A673 (cell line): ENCODE measurements at places on chromosomes 16 and 17.

DNA sequence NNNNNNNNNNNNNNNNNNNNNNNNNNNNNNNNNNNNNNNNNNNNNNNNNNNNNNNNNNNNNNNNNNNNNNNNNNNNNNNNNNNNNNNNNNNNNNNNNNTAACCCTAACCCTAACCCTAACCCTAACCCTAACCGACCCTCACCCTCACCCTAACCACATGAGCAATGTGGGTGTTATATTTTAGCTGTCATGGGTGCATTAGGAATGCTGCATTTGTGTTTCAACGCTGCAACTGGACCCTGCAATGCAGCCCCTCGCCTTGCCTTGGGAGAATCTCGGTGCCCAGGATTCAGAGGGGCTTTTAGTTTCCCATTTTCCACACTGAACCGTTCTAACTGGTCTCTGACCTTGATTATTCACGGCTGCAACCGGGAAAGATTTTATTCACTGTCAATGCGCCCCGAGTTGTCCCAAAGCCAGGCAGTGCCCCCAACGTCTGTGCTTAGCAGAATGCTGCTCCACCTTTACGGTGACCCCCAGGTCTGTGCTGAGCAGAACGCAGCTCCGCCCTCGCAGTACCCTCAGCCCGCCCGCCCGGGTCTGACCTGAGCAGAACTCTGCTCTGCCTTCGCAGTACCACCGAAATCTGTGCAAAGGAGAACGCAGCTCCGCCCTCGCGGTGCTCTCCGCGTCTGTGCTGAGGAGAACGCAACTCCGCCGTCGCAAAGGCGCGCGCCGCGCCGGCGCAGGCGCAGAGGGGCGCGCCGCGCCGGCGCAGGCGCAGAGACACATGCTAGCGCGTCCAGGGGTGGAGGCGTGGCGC lies 43.3 kb downstream of the POLR3K start:
- peak; percentile 45 for DNase-seq

DNA sequence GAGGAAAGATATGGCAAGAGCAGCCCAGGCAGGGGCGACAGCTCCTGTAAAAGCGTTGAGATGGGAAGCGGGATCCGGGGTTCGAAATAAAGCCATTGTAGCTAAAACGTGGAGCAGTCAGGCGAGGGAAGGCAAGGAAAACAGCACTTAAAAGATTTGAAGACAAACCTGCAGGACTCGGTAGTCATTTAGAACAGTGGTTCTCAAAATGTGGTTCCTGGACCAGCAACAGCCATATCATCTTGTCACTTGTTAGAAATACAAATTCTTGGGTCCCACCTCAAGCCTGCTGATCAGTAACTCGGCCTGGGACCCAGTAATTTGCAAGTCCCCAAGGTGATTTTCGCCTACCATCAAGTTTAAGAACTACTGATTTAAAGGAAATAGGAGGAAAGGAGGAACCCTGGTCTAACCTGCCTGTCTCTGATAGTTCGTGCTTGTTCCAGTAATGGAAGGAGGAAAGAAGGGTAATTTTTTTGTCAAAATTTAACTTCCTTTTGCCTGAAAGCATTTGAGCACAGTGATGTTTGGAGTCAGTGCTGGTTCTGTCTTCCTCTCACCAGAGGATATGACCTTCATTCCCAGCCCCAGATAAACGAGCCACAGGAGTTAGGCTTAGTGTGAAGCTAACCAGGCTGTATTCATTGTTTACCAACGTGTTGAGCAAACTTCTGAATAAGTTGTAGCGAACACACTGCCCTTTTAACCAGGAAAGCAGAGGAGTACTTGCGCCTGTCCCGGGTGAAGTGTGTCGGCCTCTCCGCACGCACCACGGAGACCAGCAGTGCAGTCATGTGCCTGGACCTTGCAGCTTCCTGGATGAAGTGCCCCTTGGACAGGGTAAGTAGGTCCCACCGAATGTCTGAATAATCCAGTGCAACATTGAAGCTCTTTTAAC lies 1.1 kb downstream of the ORC6 start:
- no peak for DNase-seq

DNA sequence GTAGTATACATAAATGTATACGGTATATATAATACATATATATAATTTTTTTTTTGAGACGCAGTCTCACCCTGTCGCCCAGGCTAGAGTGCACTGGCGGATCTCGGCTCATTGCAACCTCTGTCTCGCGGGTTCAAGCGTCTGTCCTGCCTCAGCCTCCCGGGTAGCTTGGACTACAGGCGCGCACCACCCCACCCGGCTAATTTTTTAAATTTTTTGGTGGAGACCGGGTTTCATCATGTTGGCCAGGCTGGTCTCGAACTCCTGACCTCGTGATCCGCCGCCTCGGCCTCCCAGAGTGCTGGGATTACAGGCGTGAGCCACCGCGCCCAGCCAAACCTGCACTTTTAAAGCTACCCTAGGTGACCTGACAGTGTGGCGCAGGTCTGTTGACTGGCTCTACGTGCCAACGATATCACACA lies 745 bp downstream of the PAM16 start:
- DNase-seq = no peak

- DNase-seq = peak; percentile 52
Measured at GRCh38 chr17:42387661-42388380, 421 bp downstream of the STAT3 start.

GRCh38 chr17:41537614-41537954 lies 9.5 kb upstream of the KRT19 start:
- DNase-seq = no peak

DNA sequence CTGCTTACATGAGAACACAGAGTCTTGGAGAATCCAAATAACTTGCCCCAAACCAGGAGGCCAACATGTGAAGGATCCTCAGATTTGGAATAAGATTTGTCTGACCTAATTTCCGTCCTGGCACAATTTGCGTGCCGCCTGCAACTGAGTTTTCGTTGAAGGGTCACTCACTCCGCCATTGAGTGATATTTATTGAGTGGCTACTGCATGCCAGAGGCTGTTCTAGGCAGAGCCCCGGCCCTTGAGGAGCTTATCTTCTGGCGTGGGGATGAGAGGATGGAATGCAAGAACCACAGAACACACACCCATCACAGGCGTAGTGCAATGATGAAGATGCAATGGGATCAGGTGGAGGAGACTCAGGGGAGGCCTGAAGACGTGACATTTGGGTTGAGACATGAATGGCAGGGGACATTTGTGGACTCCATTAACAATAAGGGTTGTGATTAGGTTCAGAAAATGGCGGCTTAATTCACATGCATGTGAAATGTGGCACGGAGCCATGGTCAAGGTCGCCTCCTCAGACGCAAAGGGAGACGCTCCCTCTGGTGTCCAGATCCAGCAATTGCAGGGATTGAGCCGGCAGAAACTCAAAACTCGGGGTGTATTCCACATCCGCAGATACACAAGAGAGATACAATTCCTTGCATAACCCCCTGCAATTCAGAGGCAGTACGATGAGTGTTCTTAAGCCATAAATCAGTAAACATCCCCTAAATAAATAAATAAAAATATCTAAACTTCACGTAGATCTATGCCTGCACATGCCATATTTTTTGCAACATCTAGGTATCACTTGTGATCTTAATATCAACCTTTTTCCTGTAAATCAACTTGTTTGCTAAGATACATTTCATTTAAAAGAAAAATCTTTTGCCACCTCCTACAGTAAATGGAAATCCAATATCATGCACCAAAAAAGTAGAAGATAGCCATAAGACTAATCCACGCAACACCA lies 57.9 kb upstream of the CACNG4 start:
- DNase-seq = peak; percentile 91

DNA sequence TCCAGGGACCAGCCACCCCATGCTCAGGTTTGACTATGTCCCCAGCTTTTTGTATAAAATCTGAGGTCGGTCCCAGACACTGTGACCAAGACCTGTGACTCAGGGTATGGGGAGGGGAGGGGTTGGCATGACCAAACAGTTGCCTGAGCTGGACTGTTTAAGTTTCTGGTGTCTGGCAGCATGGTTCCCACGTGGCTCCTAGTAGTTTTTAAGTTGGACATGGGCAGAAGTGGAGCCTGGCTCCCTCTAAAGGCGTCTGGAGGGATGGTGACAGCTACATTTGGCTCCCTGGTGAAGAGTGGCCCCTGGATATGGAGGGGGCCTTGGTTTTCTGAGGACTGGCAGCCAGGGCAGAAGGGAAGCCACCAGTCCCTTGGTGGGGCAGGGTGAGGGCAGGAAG lies 7.9 kb downstream of the SMCR8 start:
- DNase-seq = no peak

DNA sequence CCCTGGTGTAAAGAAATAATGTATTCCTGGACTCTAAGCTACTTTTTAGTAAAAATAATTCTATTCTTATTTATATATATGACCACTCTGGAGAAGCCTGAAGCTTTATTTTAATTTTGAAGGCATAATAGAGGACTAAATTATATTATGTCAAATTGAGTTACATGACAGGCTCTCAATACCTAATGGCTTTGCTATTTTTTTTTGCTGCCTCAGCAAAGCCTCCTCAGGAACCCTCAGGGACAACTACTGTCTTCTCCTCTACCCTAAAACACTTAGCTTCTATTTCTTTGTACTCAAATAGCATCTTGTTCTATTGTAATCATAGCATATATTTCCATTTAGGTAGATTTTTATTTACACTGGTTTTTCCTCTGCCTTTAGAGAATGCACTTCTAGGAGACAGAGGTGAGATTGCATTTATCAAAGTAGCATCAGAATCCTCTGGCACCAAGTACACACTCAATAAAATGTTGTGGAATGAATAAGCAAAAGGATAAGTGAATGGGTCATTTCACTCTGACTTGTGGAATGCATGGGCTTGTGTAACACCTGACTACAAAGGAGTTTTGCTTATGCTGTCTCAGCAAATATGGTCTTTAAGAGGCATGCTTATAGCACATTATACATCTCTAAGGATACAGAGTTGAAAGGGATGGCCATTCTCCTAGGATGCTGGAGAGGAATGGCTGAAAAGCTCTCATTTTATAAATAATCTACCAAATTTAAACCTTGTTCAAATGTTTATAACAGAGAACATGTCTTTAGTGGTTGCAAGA lies 605.2 kb downstream of the KCNJ2 start:
- no peak for DNase-seq

DNA sequence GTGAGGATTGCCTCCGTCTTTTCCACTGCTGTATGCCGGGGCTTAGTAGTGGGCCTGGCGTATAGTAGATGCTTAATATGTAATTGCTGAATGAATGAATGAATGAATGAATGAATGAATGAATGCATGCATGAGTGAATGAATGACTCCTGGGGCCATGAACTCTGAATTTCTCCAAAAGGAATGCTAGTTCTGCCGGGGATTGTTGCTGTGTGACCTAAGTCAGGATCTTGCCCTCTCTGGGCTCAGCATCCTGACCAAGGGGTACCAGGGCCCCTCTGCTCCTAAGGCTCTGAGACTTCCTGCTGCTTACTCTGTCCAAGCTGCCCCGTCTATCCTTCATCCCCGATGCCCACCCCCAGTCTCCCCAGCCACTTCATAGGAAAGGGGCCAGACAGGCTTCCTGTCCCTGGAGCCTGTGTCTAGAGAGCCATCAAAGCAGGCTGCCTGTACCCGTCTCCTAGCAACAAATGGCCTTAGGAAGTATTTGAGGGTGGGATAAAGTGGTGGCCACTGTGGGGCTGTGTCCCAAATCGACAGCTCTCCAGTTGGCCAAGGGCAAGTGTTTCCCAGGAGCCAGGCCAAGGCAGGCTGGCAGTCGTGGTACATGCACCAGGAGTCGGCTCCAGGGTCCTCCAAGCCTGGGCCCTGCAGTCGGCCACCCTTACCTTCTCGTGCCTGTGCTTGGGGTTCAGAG lies 11.6 kb upstream of the MPRIP start:
- DNase-seq = no peak

DNA sequence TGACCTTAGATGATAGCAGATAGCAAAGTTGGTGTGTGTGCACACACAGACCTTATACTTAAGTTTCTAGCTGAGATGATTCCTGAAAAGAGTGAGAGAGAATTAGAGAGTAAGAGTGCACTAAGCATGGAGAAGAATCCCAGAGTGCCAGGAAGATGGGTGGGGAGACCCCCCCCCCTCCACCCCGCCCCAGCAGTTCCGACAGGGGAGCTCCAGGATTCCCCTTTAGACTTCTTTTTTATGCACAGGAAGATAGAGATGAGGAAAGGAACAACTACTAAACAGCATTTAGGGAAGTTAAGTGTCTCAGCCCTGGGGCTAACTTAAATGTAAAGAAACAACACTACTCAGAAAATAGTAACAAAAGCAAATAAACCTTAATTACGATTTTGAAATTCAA lies 878.0 kb upstream of the GOT2 start:
- no peak for DNase-seq

DNA sequence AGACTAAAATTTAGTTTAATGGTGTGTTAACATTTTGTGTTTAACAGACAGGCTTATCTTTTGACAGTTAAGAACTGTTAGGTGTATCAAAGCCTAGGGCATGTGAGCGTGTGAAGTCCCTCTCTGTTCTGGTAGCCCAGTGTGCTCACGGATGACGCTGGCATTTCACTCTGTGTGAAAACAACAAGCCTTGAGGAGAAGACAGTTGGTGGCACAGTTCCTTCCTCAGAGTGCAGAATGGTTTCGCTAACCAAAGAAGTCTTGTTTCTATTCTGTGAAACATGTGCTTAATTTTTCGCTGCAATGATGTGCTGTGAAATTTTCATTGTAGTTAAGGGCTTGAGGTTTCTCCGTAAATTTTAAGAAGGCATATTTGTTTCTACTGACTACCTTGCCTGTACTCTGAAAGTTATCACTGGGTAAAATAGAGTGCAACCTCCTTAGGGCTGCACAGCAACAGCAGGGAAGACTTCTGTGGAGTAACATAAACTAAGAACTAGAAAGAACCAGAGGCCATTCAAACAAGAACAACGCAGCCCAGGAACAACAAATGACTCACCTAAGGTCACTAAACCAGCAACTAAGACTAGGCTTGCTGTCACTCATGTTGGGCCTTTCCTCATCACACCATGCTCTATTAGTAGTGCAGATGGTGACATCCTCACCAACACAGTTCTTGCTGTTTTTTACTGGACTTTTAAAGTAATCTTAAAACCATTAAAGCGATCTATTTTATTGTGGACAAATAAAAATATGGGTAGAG lies 33.4 kb downstream of the BRD7 start:
- DNase-seq = no peak

DNA sequence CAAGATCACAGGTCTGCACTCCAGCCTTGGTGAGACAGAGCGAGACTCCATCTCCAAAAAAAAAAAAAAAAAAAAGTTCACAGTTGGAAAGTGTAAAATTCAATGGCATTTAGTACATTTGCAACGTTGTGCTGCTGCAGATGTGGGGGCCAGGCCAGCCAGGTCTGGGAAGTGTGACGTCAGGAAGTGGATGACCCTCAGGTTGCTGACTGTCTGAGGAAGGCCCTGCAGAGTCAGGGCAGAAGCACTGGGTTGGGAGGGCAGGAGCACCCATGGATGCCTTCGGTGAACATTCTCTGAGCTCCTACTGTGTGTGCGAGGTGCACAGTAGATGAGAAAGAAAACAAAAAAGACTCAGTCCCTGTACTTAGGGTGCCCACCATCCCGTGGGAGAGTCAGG lies 12.1 kb upstream of the WFDC1 start:
- DNase-seq = no peak

- no peak for DNase-seq
Measured at GRCh38 chr17:76270770-76271668, 5.9 kb downstream of the UBALD2 start.
